ENCODE measurements at places on chromosomes 2 and 18.

- no peak for DNase-seq
Observed at GRCh38 chr18:59345556-59345955, 13.5 kb downstream of the LMAN1 start.

- DNase-seq = no peak
Observed at GRCh38 chr2:107742460-107743027, 84.1 kb upstream of the RGPD4 start.

DNA sequence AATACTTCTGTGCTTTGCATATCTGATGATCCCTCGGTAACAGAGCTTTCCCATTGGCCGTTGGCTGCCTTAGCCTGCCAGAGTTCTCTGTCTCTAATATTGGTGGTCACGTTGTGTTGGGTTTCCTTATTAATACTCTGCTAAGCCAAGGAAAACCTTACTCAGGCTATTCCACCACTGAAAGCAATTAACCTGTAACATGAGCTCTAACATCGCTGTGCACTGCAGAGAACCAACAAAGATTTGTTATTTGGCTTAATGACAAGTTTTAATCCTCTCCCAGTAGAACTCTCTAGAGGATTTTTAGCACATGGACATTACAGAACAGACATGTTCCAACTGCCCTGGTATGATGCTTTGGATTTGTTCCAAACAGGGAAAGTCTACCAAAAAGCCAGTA, 825.9 kb upstream of the POU3F3 start:
- no peak for DNase-seq

GRCh38 chr2:16950436-16950835, 284.8 kb upstream of the CYRIA start:
- DNase-seq = no peak

- DNase-seq = no peak
Observed at GRCh38 chr2:190583507-190584337, 49.2 kb upstream of the NEMP2 start.
